ENCODE measurements at places on chromosomes 2 and 18. TPM values are rescaled to one million over a fixed set of nuclear protein-coding genes. Genes with fewer than 3 reads are reported as not detected.

GRCh38 chr2:148451046-148451445 lies 193.5 kb upstream of the EPC2 start:
- no peaks in the 10 kb centered on the region for H3K36me3 ChIP-seq
- no peak for DNase-seq
- H3K27me3 ChIP-seq = no peaks in the 10 kb centered on the region
- peaks cover 6% of the 10 kb centered on the region for H3K4me1 ChIP-seq
- H3K4me3 ChIP-seq = no peak overlapping the region

The BMP10 gene
- not detected for total RNA-seq

DNA sequence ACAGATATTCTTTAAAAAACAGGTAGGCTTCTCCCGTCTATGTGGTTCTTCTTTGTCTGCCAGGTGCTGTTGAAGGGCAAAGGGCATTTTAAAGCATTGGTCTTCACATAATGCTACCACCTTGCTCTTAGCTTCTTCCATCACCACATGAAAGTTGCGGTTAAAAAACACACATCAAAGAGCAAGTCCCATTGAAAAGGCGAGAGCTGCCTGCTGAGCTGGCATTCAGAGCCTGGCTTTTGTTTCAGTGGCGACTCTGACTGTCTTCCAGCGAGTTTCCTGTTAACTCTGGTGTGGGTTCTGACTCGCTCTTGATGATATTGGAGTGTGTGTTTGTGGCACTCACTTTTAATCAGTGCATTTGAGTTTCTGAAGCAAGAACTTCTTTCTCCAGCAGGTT lies 624.9 kb upstream of the FANCL start:
- DNase-seq = peak; percentile 53
- peaks cover 32% of the 10 kb centered on the region for H3K4me1 ChIP-seq
- no peaks in the 10 kb centered on the region for H3K36me3 ChIP-seq
- peaks cover 12% of the 10 kb centered on the region for H3K27me3 ChIP-seq

GRCh38 chr2:7094231-7094741 lies 177.1 kb downstream of the RNF144A start:
- peaks cover 8% of the 10 kb centered on the region for H3K27me3 ChIP-seq
- peaks cover 7% of the 10 kb centered on the region for H3K4me1 ChIP-seq
- no peak overlapping the region for H3K27ac ChIP-seq
- no peaks in the 10 kb centered on the region for H3K36me3 ChIP-seq

- no peaks in the 10 kb centered on the region for H3K36me3 ChIP-seq
- peak; percentile 59 for DNase-seq
- H3K27ac ChIP-seq = peak within 1 kb of the TSS; percentile 94
- H3K4me1 ChIP-seq = peaks cover 39% of the 10 kb centered on the region
- peaks cover 19% of the 10 kb centered on the region for H3K27me3 ChIP-seq
Measured at GRCh38 chr2:126655500-126656430, at the start of gene GYPC. GYPC (plus strand) TSS chr2:126656158; CDS start chr2:126656264, 106 bp downstream.

DNA sequence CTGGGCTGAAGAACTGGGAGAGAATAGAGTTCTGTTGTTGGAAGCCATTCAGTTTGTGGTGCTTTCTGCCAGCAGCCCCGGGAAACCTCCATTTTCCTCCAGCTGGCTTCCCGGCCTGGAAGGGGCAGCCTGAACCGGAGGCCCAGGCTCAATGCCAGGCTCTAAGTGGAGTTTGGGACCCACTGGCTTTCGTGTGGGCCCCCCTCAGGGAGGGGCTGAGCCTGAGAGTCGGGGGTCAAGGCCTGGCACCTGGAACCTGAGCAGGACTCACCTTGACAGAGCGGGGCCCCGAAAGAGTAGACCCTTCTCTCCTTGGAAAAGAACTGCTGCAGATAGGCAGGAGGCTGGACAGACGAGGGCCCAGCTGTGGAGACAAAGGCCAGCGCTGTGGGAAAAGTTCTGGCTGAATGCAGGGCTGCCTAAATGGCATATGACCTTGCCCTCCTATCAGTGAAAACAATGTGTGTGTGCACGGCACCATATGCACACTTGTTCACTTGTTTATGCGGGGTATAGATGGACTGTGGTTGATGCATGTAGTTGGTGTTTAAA lies 34.8 kb upstream of the ASB18 start:
- H3K27ac ChIP-seq = no peak overlapping the region
- DNase-seq = no peak
- H3K4me1 ChIP-seq = no peaks in the 10 kb centered on the region
- H3K4me3 ChIP-seq = no peak overlapping the region
- no peaks in the 10 kb centered on the region for H3K27me3 ChIP-seq

The TMEM18 gene
- total RNA-seq = 23.9 TPM

The RUFY4 gene
- 0.31 TPM for total RNA-seq

DNA sequence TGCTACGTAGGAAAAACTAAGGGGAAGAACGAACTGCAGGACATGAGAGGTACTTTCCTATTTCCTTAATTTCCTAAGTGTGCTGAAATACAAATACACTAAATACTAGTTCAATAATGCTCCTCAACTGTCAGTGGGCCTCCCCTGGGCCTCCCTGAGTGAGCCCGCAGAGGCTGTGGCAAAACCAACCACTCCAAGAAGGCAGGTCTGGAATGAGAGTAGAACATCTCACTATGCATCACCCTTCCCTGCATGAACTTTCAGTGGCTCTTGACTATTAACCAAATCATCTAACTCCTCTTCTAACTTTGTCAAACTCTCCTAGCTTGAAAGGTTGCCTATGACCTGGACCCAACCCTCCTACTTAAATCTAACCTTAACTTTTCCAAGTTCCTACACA lies 84.6 kb downstream of the THADA start:
- H3K36me3 ChIP-seq = peaks cover 7% of the 10 kb centered on the region
- no peaks in the 10 kb centered on the region for H3K27me3 ChIP-seq
- no peak overlapping the region for H3K4me3 ChIP-seq
- no peaks in the 10 kb centered on the region for H3K4me1 ChIP-seq
